ENCODE measurements at places on chromosomes 5 and 9.

DNA sequence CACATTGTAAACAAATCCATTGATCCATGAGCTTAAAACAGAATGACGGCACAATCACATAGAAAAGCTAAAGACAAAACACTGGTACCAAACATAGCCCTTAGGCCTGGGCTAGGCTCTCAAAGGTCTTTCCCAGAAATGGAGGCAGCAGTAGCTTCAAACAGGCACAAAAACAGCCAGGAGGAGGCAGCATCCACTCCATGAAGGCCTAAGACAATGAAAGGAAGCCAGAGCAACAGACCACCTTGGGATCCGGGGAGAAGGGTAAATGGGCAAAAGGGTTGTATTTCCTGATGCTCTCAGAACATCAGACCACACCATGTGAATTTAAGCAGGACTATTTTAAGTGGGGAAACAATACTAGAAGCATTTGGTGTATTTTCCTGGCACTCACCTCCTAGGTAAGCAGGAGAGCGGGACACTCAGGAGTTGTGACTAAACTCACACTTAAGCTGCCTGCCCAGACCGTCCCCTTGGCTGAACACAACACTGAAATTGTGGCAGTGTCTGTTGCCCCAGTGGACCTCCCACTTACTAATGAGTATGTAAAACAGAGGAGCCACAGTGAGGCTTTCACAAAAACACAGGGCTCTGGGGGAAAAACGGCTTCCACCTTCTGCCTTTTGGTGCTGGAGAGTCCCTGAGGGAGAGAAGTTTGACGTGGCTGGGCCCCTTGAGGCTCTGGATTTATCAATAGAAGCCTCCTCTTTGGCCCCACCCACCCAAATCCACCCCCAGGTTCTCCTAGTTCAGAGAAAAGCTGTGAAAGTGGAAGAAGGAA, 11.9 kb downstream of the GNPDA1 start:
- H3K27ac ChIP-seq, result no peak overlapping the region
- no peaks in the 10 kb centered on the region for H3K4me1 ChIP-seq
- H3K4me3 ChIP-seq, result no peak overlapping the region
- H3K36me3 ChIP-seq, result peaks cover 7% of the 10 kb centered on the region

DNA sequence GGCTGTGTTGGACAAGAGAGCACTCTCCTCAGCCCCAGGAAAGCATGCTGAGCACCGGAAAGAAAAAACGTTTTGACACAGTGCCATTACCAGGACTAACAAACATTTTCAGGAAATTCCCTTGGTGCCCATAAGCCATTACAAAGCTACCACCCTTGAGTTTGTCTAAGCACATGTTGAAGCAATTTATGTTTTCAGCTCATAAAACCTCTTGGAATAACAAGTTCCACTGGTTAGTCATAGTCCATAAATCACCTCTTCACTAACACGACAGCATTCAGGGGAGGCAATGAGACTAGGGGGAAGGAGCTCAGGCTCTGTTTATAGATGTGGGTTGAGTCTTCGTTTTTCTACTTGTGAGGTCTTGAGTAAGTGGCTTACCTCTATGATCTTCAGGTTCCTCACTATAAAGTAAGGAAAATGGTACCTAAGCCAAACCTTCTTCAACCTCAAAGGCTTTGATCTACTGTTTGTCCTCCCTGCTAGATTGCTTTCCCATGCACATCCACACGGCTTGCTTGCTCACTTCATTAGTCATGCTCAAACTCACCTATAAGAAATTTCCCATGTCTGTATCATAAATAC, 65.4 kb downstream of the DRD1 start:
- no peaks in the 10 kb centered on the region for H3K27me3 ChIP-seq
- no peaks in the 10 kb centered on the region for H3K36me3 ChIP-seq
- DNase-seq, result no peak

GRCh38 chr9:114006155-114006550, 71.9 kb downstream of the AMBP start:
- peaks cover 11% of the 10 kb centered on the region for H3K36me3 ChIP-seq
- DNase-seq, result no peak
- no peak overlapping the region for H3K27ac ChIP-seq

DNA sequence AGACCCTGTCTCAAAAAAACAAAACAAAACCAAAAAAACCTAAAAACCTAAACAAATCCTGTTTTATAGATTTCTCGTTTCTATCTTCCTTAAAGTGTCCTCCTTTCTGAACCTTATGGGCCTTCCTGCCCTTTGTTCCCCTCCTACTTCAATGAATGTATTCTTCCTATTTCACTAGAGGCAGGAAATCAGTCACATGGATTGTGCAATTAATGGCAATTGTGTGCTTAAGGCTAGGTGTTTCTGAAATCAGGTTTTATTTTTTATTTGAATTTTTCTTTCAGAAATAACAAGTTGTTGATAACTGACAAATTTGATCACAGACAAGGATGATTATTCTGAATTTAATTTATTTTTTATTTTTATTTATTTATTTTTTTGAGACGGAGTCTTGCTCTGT, 220.6 kb upstream of the SEMA6A start:
- no peaks in the 10 kb centered on the region for H3K4me1 ChIP-seq
- no peak overlapping the region for H3K27ac ChIP-seq
- DNase-seq, result no peak
- H3K36me3 ChIP-seq, result no peaks in the 10 kb centered on the region
- H3K27me3 ChIP-seq, result no peaks in the 10 kb centered on the region
- H3K4me3 ChIP-seq, result no peak overlapping the region

DNA sequence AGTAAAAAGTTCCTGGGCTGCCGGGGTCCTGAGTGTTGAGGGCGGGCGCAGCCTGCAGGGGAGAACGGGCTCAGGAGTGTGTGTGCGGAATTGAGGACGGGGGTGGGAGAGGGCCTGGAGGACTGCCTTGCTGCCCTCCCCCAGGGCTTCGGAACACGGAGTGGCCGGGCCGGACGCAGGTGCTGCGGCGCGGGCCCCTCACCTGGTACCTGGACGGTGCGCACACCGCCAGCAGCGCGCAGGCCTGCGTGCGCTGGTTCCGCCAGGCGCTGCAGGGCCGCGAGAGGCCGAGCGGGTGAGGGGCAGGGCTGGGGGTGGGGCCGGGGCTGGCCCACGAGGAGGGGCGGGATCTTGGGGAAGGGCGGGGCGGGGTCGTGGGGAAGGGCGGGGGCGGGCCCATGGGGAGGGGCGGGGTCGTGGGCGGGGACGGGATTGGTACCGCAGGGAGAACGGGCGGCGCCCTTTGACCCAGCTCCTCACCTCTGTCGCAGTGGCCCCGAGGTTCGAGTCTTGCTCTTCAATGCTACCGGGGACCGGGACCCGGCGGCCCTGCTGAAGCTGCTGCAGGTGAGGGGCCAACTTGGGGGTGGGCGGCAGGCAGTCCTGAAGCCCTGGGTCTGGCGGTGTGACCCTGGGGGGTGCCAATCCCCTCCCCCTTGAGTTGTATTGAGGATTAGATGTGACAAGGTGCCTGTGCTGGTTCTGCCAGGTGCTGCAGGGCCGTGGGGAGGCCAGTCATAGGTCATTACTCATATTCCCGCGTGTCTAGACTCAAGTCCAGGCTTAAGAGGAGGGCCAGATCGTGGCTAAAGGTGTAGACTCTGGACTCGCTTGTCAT, 7.1 kb downstream of the FPGS start:
- H3K27ac ChIP-seq, result no peak overlapping the region
- DNase-seq, result no peak
- no peaks in the 10 kb centered on the region for H3K27me3 ChIP-seq
- peaks cover 33% of the 10 kb centered on the region for H3K36me3 ChIP-seq
